Left renal pelvis (tissue), 4 donors: ENCODE measurements at places on chromosomes 3 and 15. TPM values are rescaled to one million over a fixed set of nuclear protein-coding genes. Genes with fewer than 3 reads are reported as not detected.

- no peak for DNase-seq
These were observed 122.4 kb downstream of the XXYLT1 start for GRCh38 chr3:195148549-195148948.

- no peak for DNase-seq
These were observed 448.8 kb downstream of the WDR72 start for GRCh38 chr15:53310709-53311108.

GRCh38 chr3:131998027-131998426 is 36.8 kb downstream of the CPNE4 start:
- no peak for DNase-seq

DNA sequence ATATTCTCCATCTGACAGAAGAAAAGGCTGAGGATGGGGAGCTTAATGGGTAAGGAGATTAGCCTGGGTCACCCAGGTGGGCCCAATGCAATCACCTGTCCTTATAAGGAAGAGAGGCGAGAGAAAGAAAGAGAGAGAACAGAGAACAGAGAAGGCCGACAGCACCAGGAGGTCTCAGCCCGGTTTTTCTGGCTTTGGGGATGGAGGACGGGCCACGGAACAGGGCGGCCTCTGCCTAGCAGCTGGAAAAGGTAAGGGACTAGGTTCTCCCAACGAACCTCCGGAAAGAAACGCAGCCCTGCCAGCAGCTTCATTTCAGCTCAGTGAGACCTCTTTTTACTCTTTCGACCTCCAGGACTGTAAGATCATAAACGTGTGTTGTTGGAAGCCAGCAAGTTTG is 196.0 kb upstream of the LYSMD4 start:
- no peak for DNase-seq

DNA sequence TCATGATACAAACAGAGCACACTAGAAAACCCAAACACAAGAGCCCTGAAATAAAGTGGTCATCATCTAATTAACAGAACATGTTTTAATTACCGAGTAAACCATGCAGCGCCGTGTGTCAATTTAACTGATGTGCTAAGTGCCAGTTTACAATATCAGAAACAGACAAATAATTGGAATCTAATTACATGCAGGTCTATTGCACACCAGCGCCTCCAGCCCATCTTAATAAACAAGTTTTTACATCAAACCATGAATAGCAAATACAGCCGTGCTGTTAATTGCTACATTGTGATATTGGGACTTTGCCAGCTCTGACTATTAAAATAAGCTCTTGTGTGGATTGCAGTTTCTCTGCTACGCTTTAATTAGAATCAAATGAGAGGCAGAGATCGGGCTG is 510.2 kb upstream of the MDFIC2 start:
- no peak for DNase-seq

DNA sequence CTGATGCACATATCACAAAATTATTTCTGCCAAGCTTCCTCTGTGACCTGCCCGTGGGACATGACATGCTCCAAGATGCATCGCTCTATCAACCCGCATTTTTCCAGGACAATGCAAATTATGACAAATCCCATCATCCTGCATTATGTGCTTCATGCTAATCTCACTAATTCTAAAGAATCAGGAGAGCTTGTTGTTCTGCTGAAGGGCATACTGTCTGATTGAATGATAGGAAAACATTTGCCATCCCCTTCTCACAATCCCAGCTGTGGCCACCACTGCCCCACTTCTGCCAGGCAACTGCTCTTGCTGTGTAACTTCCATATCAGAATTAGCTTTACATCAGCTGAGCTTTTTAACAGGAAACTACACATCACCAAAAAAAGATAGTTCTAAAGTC is 203.5 kb upstream of the NANOGP8 start:
- DNase-seq: no peak

- no peak for DNase-seq
These were observed 60.2 kb downstream of the ABTB1 start for GRCh38 chr3:127732879-127733350.

PLA2G4D gene
- not detected for polyA plus RNA-seq

RASL12 gene
- 6.9 TPM for polyA plus RNA-seq

CPNE9 gene
- not detected for polyA plus RNA-seq

DNA sequence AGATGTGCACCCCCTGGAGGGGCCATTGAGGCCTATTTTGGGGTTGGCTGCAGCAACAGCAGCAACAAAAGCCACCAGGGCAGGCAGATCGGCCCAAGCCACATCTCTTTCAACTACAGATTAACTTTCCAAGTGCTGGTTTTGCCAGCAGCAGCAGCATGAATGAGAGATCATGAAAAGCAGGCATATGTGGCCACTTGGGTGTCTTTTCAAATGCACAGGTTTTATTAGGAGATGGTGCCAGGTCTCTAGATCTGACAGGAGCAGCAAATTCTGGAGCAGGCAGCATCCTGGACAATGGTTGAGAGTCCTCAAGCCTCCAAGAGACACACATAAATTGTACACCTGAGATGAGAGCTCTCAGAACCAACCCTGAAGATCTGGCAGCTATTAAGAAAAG is 31.7 kb upstream of the CCDC66 start:
- DNase-seq: no peak

DNA sequence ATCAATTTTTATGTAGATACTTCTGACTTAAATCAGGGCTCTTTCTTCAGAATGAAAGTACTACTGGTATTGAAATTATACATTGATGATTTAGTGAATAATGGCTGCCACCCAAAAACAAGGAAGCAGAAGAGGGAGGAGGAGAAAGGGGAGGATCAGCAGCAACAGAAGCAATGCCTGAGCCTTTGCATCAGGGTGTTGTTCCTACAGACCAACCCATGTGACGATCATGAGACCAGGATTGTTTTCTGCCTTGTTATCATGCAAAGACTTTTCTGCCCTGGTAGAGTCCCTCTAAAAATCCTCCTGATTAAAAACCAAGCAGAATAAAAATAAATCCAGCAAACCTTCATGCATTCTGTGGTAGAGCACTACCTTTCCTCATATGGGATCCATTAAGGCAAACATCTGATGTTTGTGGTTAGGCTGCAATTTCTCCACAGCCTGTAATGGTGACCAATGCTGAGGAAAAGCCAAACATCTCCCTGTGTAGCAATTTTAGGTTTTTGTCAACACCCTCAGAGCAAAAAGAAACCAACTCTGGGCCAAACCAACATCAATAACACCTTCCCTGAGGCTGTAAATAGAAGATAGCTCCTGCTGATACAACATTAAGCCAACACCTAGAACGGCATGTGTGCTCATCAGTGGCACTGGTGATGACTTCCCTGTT is 191.7 kb downstream of the ATP8B4 start:
- DNase-seq: no peak

TRIM59 gene
- 18.0 TPM for polyA plus RNA-seq

DNA sequence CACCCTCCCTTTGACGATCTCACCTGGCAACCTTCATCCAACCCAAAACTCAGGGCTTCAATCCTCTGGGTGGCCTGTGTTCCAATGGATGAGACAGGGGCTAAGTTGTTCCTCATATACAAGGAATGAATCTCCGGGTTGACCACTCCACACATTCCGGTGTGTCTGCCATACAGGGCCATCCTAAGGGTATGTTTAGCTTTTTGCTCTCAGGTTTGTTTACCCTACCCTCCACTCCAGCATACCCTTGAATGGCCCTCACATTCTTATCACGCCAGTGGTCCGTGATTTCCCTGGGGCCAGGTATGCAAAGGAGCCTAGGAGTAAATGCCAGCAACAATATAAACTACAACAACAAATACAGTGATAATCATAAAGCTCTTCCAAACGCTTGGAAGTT is 45.7 kb upstream of the VGLL3 start:
- no peak for DNase-seq

DNA sequence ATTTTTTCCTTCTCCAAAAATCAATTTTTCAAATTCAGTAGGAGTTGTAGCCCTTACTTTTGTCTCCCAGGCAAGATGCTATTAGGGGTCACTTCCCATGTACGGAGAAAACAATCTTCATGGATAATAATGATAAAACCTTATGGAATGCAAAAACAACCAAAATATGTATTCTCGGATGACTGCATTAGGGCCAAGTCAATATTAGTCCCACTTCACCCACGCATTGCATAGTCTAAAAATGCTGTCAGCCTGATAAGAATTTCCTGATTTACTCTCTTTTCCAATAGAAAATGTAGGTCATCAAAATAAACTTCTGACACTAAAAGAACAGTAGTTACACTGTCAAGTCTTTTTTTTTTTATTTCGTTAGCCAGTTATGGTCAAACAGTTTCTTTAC is 2.7 kb downstream of the VGLL3 start:
- DNase-seq: no peak

ECE2 gene
- not detected for polyA plus RNA-seq

GRCh38 chr3:186083746-186084145 is 25.1 kb downstream of the ETV5 start:
- no peak for DNase-seq

KBTBD8 gene
- 1.6 TPM for polyA plus RNA-seq

- peak; percentile 66 for DNase-seq
These were observed at the start of gene CELF6 for GRCh38 chr15:72319985-72320671. CELF6 (minus strand) TSS chr15:72320157; CDS start chr15:72319874, 283 bp downstream.

DNA sequence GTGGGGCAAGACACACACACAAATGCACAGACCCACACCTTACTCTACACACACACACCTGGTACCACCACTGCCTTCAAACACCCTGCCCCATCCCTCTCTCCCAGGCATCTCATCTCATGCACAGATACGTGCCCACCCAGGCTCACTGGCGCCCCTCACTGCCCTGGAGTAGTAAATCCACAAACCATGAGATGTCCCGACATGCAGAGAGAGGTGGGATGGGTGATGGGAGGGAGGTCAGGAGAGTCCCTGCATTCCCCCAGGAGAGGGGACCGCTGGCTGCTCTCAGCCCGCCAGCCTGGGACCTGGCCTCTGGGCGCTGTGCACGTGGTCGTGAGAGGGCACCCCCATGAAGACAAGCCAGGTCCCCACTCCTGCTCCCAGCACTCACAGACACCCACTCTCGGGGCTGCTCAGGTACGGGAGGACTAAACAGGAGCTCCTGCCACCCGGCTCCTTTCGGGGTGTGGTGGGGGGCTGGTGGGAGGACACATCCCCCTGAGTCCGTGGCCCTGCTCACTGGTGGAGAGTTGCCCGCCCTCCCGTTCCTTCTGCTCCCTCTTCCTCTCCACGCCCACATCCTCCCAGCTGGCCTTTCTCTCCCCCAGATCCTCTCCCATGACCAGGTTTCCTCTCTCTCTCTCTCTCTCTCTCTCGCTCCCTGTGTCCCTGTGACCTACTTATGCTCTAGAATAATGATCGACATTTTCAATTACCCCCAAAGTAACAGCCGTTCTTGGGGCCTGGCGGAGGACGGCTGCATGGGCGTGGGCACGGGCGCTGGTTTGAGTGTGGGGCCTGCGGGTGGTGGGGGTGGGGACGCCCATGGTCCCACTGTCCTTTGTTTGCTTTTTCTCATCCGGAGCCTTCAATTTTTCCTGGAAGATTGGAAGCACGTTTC is 18.9 kb upstream of the CSPG4 start:
- no peak for DNase-seq

RTP4 gene
- polyA plus RNA-seq: 0.79 TPM

ACY1 gene
- polyA plus RNA-seq: 23.9 TPM

DNA sequence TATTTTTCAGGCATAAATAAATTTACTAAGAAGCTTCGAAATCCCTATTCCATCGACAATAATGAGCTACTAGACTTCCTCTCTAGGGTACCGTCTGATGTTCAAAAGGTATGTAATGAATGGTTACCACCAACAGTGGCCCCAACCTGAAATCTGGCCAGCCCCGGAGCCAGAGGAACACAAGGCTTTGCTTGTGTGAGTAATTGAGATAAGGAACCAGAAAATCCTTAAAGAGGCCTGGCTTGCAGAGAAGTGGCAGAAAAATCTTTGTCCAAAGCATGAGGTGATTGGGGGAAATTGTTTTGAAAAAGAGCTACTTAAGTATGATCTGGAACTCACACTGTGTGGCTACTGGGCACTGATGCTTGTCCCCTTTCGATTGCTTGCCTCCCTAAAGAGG is 245.3 kb downstream of the MCTP2 start:
- DNase-seq: no peak

- no peak for DNase-seq
These were observed 9.9 kb downstream of the FYCO1 start for GRCh38 chr3:45985532-45986302.

RAD54L2 gene
- 13.6 TPM for polyA plus RNA-seq
